ENCODE measurements at places on chromosomes 3 and 15. TPM values are rescaled to one million over a fixed set of nuclear protein-coding genes. Genes with fewer than 3 reads are reported as not detected.

- no peak for DNase-seq
Observed at GRCh38 chr3:107117922-107118536, 259.2 kb upstream of the CCDC54 start.

- DNase-seq = no peak
Observed at GRCh38 chr15:28989239-28989830, 103.6 kb downstream of the APBA2 start.

GRCh38 chr3:96814651-96815567 lies 515 bp downstream of the EPHA6 start:
- DNase-seq = no peak

GRCh38 chr15:77476995-77477394 lies 56.3 kb downstream of the HMG20A start:
- DNase-seq = no peak

DNA sequence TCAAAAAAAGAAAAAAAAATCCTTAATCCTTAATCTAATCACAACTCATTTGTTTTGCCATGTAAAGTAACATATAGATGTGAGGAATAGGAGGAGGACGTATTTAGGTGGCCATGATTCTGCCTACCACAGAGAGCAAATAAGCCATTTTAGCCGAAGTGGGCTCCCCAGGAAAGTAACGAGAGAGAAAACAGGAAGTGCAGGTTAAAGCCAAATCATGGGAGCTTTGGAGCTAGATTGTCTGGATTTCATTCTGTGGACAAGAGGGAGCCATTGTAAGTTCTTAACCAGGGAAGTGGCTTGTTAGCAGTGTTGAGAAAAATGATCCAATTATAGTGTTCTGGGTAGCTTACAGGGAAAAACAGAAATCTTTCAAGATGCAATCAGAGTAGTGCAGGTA lies 9.4 kb downstream of the TMOD2 start:
- no peak for DNase-seq

The TMEM44 gene
- total RNA-seq = 43.2 TPM

DNA sequence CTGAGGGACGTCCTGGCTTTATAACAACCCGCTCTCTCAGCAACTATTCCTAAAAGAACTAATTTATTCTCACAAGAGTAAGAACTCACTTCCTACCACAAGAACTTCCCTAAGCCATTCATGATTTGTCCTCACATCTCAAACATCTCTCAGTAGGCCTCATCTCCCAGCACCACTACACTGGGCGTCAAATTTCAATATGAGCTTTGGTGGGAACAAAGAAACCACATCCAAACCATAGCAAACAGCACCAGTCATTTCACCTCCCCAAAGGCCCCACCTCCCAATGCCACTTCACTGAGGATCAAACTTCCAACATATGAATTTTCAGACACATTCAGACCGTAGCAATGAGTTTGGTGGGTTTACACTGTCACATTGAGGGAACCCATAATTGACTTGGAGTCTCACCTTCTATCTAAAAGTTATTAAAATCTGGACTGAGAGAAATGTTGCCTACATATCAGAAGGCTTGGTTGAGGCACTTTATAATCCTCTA lies 116.4 kb upstream of the AGBL1 start:
- no peak for DNase-seq

The CRTAP gene
- total RNA-seq = 101 TPM

GRCh38 chr3:45188719-45189659 lies 37.1 kb downstream of the TMEM158 start:
- no peak for DNase-seq

DNA sequence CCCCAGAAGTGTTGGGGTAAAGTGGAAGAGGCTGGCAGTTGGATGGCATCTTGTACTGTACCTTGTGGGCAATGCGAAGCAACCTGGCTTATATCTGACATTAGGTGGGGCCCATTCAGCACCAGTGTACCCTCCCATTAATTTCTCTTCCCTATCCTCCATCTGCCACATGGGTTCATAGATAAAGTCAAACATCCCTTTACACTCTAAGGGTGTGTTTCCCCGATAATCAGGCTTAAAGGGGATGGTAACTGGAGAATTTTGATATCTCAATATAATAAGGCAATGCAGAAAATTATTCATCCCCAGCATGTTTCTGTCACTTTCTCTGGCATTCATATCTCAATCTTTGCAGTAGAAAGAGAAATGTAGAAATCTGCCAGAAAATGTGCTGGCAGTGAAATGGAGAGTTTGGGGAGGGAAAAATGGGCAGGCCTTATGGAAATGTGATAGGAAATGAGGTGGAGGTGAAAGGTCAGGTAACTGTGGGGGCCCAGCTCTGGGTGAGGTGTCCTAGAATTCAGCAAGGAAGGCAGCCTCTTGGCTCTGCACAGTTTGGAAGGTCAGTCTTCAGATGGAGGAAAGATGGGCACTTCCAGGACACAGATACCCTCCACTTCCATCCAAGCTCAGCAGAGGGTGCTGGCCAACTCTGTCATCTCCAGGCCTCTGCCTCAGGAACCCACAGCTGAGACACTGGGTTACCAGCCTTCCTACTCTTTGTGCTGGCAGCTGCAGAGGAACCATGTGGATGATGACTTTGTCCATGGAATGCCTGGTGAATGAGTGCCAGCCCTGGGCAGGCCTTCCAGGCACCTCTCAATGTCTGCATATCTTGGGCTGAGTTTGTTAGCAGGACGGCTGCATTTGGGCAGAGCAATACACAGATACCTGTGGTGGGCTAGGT lies 325.9 kb upstream of the CTDSPL start:
- no peak for DNase-seq

Data from colonic mucosa (tissue), 4 donors.